ENCODE measurements at places on chromosomes 5 and 9.

GRCh38 chr5:17094830-17095229, 122.6 kb upstream of the BASP1 start:
- DNase-seq, result no peak

DNA sequence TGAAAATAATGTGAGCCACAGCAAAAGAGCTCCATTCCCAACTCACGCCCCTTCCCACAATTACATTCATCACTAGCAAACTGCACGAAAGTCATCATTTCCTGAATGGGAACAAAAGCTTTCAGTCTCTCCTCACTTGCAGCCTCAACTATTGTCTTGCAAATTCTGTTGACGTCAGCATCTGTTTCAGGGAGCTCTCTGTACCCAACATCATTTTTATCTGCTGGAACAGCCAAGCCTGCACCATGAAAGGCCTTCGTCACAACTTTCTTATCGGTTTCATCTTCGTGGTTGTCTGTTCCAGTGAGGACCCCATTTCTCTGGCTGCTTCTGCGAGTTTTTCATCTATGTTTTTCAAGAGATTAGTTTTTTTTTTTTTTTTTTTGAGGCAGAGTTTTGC, 14.3 kb upstream of the RNF130 start:
- no peak for DNase-seq

DNA sequence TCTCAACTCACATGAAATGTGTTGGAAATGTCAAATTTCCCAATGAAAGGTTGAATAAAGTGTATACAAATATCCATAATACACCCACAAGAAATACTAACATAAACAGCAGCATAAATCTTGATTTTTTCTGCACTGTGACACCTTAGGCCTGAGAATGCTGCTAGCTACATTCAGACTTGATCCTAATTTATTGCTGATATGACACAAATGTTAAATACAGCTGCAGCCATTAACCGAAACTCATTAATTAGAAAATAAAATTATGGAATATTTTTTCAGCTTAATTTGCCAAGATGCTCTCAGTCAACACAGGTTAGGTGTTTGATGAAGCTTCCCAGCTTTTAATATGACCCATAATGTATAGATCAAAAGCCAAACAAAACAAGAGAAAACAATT, 914.3 kb upstream of the C9orf72 start:
- no peak for DNase-seq

- no peak for DNase-seq
Observed at GRCh38 chr5:5158472-5158895, 18.4 kb downstream of the ADAMTS16 start.

DNA sequence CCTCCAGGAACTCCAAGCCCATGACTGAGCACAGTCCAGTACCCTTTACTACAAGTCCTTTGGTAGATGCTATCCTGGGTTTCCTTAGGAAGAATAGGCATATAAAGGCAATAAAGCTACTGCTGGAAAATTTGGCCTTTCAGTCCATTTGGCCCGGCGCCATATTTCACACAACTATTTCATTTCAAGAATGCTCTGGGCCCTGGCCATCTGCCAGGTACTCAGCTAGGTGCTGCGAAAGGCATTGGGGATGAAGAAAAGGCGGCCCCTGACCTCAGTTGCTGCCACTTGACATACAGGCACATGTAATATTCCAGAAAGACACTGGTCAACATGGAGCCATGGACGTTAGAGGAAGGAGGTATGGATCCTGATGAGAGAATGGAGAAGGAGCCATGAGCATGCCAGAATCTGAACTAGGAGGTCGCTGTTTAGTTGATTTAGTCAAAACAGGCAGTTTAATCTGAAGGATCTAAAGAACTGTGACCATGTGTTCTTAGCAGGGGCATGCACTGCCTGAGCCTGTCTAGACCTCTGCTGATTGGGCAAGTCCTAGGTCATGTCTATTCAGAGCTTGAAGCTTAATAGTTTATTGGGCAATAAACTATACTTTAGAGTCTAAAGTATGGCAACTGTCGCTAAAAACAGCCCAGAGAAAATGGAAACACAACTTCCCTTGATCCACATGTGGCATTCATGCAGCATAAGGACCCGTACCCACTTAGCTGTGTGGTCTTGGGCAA, 149.3 kb downstream of the MELK start:
- no peak for DNase-seq

GRCh38 chr5:148379340-148379739, 4.4 kb upstream of the FBXO38 start:
- DNase-seq, result no peak

DNA sequence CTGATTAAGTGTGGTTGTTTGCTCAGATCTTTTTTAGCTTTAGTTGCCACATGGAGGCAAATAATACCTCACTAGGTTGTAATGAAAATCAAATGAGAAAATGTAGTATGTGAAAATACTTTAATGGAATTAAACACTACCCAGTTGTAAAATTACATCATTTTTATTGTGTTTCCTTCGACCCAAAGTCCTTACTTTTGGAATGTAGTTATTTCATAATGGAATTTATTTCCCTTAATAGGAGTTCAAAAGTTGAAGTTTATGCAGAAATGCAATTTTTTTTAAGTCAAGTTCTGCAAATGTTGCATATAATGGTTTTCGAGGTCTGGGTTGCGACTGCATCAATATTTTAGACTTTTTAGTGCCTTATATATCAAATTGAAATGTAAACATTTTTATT, 31.0 kb downstream of the TNPO1 start:
- DNase-seq, result peak; percentile 28

DNA sequence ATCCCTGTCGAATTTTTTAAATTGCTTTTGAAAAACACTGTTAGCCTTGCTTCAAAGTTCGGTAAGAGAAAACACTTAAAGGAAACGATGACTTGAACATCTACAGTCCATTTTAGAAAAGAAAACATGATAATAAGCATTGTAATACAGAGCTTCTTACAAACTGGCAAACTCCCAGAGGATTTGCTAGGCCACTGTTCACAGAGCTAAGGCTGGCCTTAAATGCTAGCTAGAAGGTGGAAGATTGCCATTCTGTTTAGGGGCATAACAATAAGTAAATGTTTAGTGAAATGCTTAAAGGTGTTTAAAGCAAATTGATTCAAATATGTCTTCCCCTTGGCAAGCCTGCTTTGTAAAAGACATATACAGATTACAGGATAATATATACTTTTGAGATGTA, 169.6 kb downstream of the TLE4 start:
- DNase-seq, result no peak

DNA sequence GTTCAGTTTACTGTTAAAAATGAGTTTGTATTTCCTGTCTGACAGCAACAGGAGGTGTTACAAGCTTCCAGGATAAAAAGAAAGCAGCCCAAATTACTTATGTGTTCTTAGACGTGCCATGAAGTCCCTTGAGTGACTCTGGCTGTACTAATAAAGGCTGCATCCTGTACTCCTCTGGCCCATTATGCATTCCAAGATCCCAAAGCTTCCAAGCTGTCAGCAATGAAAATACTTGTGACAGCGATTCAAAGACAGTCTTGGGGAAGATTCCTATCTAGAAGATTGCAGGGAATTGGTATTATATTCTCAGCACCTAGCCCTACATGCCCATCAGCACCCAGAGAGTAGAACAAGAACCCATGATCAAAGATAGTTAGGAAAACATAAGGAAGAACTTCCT, 281.6 kb upstream of the TRPC7 start:
- DNase-seq, result no peak

- no peak for DNase-seq
Observed at GRCh38 chr9:133116346-133117231, 4.5 kb downstream of the RALGDS start.

DNA sequence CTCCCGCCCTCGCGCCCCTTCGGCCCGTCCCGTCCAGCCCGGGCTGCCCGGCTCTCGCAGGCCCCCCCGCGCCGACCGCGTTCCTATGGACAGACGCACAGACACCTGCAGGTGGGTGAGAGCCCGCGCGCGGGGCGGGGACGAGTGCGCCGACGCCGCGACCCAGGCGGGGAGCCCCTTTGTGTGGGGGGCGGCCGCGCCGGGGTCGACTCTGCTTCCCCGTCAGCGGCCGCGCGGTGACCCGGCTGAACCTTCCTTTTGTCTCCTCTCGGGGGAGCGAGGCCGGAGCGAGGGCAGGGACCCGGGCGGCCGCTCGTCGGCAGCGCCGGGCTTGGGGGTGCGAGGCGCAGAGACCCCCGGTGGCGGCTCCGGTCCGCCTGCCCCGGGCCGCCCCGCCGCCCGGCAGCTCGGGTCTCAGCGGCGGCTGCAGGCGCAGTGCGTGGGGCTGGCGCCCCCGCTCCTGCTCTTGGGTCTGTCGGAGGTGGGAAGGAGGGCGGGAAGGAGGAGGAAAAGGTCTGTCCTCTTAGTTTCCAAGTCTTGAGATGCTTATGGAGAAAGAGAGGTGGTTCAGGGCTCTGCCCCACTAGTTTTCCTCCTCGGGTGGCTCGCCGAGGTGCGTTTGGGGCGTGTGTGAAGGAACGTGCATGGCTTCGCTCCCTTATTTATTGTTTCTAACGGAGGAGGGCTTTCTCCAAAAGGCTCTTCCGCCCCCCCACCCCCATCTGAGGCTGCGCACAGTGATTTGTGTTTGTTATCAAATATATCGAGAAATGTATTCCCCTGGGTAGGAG, 576 bp downstream of the KIAA1958 start:
- peak; percentile 81 for DNase-seq

GRCh38 chr9:85971731-85972130, 30.8 kb downstream of the NAA35 start:
- DNase-seq, result no peak

DNA sequence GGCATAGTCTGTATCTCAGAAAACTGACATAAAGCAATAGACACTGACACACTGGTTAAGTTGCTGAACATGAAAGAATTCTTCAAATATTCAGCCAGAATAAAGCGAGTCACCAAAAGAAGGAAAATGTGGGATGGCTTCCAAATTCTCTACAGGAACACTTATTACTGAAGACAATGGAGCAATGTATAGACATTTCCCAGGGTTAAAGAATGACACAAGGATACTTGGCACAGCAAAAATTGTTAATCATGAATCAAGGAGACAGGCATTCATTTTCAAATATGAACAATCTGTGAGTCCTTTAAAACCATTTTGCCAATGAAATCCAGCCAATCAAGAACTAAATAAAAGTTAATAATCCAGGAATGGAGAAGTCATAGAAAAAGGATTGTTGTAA, 92.5 kb downstream of the MTX3 start:
- no peak for DNase-seq

- no peak for DNase-seq
Observed at GRCh38 chr5:2207416-2208238, 324.9 kb upstream of the IRX4 start.

DNA sequence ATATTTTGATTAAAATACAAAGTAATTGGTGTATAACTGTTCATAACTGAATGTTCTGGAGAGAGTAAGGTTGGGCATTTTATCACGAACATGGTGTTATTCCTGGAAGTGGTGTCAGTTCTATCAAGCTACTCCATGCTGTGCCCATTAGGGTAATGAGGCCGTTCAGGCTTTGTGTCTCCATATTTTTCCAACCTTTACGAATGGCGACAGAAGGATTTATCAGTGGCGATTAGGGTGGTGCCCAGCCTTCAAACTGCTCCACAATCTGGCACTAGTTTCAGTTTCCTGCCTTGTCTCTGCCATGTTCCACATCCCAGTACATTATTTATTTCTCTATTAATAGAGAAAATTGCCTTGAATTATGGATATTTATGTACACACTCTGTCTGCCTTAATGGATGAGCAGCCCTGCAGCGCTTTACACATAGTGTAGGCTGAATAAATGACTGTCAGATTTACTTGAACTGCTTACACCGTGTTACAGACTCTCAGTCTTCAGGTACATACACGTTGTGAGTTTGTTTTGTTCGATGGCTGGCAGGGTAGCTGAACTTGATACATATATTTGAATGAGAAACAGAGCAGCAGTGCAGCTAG, 23.9 kb upstream of the TMC1 start:
- DNase-seq, result no peak

DNA sequence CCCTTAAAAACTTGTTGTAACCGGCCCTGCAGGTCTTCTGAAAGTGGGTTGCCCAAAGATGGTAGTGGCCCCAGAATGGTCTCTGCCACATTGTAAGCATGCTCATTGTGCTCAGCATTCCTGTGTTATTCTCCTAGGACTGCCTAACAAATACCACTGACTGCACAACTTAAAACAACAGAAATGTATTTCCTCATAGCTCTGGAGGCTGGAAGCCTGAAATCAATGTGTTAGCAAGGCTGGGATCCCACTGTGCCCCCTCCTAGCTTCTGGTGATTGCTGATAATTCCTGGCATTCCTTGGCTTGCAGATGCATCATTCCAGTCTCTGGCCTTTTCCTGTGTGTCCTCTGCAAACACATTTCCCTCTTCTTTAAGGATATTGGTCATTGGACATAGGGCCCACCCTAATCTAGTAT, 3.4 kb upstream of the GCNT4 start:
- no peak for DNase-seq

- no peak for DNase-seq
Observed at GRCh38 chr5:154732212-154732611, 23.0 kb upstream of the LARP1 start.

DNA sequence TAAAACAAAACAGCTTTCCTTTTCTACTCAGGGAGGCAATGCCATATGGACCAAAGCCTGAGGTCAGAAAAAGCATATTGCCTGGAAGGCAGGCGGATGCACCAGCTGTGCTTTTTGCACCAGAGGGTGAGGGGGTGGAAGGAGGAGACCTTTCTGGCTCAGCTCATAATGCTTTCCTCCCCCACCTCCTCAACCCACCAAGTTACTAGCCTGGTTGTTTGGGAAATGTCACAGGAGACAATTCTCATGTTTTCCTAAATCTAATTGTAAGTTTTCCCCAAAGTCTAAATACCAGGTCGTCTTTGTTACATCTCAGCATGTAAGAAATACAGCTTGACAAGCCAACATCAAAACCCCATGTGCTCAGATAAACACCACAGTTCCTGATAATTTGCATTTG, 72.6 kb upstream of the DMRTA1 start:
- no peak for DNase-seq

GRCh38 chr9:69181908-69182353, 7.9 kb downstream of the TJP2 start:
- peak; percentile 41 for DNase-seq

DNA sequence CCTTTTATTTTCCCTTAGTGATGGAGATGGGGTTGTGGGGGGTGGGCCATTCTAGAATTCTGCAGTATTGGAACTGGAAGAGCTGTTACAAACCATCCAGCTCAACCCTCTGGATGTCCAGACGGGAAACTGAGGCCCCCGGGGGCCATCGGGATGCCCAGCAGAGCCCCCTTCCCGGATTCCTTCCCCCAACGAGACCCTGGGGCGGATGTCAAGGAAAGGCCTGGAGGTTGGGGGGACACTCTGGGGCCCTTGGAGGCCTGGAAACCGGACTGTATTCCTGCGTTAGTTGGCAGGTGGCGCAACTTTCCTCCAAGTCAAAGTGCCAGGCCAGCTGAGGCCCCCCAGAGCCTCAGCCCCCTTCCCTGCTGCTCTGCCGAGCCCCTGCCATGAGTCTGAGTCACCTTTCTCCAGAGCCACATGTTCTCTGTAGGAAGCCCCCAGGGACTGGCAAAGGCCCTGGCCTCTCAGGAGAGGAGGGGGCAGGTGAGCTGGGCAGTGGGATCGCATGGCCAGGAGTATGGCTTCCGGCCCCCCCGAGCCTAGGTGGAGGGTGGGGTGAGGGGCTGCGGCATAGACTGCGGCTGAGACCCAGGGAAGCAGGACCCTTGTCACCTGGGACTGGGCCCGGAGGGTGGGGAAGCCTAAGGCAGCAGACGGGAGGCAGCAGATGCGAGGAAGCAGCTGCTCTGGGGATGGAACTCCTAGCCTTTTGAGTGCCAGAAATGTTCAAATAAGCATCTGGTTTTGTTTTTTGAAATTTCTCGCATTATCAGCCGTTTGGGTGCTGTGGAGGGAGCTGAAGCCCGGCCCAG, 17.8 kb upstream of the FIBCD1 start:
- no peak for DNase-seq

Data from NAMALWA (cell line).